ENCODE measurements at places on chromosomes 4 and X. TPM values are rescaled to one million over a fixed set of nuclear protein-coding genes. Genes with fewer than 3 reads are reported as not detected.
A peak's percentile ranks its signal among the peaks of the same experiment; 100 is the strongest.

- peak; percentile 72 for DNase-seq
Observed at GRCh38 chr4:140071806-140072205, 82.2 kb downstream of the MAML3 start.

- no peak for DNase-seq
Observed at GRCh38 chr4:24849756-24850155, 54.4 kb downstream of the SOD3 start.

DNA sequence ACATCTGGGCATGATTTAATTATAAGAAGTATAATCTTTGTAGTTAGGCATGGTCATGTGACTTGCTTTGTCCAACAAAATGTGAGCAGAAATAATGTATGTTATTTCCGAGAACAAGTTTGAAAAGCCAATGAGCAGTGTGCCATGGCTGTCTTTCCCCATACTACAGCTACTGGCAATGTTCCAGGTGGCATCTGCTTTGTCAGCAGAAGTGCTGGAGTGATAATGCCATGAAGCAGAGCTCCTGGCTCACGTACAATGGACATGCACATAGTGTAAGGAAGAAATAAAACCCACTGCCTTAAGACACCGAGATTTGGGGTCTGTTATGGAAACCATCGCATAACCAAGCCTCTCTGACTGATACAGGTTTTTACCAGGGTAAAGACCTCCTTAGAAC lies 212.6 kb upstream of the RASGEF1B start:
- DNase-seq: no peak

- no peak for DNase-seq
Observed at GRCh38 chr4:102791318-102791835, 30.6 kb upstream of the MANBA start.

The XAGE2 gene
- total RNA-seq: not detected

DNA sequence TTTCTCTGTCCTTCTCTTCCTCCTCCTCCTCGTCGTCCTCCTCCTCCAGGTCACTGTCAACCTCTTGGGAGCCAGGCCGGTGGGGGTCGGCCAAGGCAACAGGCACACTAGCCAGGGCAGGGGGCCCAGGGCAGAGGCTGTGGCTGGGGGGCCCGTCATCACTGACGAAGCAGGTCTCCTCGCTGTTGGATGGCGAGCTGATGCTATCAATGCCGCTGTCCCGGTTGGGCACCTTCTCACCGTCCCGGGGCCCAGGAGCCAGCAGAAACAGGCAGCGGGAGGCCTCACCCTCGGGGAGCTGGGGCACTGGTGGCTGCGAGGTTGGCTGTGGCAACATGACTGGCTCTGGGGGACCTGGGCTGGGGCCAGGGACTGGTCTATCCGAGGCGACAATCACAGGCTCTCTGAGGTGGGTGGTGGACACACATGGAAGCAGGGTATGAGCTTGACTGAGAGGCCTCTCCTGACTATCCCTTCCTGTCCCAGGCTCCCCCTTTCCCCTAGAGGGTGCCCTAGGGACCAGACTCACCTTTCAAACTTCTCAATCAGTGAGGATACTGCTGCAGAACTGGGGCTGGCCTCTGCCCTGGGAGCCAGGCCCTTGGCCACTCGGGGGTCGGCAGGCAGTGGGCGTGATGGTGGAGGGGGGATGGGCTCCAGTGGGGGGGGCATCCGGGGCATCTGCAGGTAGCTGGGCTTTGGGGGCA lies 25.8 kb downstream of the FGD1 start:
- DNase-seq: no peak

The GYG2 gene
- not detected for total RNA-seq

The ARHGEF6 gene
- 80.3 TPM for total RNA-seq

DNA sequence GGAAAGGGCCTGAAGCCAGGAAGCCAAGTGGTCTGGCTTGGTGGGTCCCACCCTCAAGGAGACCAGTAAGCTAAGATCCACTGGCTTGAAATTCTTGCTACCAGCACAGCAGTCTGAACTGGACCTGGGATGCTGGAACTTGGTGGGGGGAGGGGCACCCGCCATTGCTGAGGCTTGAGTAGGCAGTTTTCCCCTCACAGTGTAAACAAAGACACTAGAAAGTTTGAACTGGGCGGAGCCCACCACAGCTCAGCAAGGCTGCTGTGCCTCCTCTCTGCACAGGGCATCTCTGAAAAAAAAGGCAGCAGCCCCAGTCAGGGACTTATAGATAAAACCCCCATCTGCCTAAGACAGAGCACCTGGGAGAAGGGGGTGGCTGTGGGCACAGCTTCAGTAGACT lies 63.1 kb downstream of the AFM start:
- DNase-seq: no peak

- no peak for DNase-seq
Observed at GRCh38 chr4:95106408-95106928, 348.7 kb downstream of the BMPR1B start.

The ZNF185 gene
- total RNA-seq: 2.3 TPM

DNA sequence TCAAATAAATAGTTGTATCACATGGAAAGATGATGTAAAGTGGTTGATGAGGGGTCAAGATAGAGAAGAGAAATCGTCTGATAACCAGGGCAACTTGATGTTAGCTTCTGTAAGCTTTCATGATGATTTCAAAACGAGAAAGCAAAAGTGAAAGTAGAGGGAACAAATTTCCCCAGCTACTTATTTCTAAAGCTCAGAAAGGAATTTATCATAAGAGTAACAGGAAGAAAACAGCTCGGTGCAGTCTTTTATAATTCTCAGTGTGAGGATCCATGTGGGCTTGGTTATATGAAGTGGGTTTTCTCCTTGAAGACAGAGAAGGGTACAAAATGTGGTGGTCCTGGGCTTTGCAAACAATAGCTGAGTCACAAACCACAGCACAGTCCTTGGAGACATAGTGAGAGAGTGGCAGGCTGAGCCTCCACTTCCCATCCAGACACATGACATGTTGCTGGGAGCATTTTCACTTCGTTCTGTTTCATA lies 32.1 kb upstream of the GLRA2 start:
- no peak for DNase-seq

- DNase-seq: no peak
Observed at GRCh38 chr4:15689540-15689939, 7.9 kb downstream of the FAM200B start.

The RRAGB gene
- total RNA-seq: 8.5 TPM

DNA sequence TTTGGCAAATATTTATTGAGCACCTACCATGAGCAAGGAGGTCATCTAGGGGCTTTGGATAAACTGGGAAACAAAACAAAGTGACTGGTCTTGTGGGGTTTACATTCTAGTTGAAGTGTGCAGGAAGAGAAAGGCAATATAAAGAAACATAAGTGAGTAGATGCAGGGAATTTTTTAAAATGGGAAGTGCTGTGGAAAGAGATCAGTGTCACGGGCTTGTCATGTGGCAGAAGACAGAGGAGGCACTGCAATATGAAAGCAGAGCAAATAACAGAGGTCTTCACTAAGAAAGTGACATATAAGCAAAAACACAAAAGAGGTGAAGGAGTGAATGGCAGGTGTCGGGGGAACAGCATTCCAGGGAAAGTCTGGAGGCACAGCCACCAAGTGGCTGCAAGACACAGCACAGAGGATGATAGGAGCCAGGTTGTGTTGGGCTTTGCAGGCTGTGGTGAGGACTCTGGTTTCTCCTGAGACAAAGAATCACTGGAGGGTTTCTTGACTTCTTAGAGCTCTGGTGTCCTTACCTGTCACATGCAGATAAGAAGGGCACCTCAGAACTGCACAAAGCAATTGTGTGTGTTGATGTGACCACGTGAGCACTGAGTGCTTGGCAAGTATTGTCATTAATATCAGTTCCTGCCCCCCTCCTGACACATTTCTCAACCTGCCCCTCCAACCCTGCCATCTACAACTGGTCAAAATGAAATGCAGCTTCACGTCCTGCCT lies 143.5 kb downstream of the TSPAN5 start:
- no peak for DNase-seq

GRCh38 chr4:102825261-102826091 lies 1.9 kb downstream of the UBE2D3 start:
- peak; percentile 60 for DNase-seq

DNA sequence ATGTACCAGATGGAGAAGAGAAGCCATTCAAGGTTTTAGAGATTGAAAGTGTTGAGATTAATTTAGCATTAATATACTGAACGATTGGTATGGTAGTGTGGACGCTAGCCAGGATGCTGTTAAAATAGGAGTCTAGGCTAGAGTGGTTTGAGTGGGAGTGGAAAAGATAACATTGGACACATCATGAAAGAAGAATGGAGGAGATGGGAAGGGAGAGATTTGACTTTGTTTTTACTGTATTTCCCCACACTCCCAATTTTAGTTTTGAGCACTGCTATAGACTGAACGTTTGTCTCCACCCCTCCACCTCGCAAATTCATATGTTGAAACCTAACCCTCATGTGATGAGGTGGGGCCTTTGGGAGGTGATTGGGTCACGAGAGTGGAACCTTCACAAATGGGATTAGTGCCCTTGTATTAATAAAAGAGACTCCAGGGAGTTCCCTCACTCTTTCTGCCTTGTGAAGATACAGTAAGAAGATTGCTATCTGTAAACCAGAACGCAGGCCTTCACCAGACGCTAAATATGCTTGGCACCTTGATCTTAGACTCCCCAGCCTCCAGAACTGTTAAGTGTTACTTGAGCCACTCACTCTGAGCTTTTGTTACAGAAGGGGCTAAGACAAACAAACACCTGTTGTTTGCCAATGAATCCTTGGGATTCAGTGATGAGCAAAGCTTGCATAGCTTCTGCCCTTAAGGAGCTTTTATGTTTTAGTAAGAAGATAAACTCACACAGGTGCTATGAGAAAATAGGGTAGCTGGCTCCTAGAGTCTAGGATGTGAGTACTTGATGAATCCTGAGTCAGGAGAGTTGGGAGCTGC lies 25.8 kb downstream of the USP9X start:
- DNase-seq: no peak

Measured in activated naive CD4-positive, alpha-beta T cell treated with anti-CD3 and anti-CD28 coated beads, Interleukin-2, amount 50 U/mL, for 72 hours (primary cell).